ENCODE measurements at places on chromosomes 5 and 9.

- no peak for DNase-seq
These were observed 152.9 kb upstream of the PITX1 start for GRCh38 chr5:135186662-135187522.

DNA sequence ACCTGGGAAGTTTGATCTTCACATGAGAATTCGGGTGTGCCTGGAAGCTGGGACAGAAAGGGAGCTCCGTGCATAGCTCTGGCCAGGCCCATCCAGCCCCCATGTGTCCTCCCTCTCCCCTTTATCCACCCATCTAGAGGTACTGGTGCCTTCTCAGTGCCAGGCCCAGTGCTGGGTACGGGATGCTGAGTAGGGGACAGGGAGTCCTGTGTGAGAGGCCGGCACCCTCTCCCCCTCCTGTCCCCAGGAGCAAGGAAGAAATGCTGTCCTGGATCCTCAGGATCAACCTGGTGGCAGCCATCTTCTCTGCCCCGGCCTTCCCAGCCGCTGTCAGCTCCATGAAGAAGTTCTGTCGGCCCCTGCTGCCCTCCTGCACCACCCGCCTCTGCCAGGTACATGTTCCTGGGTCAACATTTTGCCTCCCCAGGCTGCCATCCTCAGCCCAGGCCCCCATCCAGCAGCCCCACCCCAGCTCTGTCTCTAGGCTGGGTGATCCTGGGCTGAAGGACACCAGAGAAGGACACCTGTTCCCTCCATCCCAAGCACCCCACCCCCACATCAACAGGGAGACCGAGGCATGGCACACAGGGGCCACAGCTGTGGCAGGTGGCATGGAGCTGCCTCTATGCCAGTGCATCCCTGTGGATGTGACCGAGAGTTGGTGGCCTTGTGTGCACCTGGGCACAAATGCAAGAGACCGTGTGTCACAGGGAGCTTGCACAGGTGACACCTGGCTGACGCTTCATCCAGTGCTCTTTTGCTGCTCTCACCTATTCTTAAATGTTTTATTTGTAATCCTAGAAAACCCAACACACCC lies 43.0 kb downstream of the PSD2 start:
- no peak for DNase-seq

- no peak for DNase-seq
These were observed 66.8 kb upstream of the RNF130 start for GRCh38 chr5:180138214-180138975.

DNA sequence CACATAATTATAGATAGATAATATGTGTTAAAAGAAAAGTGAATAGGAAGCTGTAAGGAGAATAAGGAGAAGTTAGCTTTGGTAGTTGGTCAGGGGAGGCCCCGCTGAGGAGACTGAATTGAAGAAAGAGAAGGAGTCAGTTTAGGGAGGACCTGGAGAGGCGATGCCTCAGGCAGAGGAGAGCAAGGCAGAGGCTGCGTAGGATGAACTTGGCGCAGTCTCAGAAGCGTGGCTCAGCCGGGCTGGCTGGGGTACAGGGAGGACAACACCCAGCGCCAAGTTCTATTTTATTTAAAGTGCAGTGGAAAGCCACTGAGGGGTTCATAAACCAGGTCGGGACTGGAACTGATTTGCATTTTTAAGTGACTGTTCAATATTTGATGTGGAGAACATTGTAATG lies 68.5 kb downstream of the PTCD2 start:
- DNase-seq = no peak

DNA sequence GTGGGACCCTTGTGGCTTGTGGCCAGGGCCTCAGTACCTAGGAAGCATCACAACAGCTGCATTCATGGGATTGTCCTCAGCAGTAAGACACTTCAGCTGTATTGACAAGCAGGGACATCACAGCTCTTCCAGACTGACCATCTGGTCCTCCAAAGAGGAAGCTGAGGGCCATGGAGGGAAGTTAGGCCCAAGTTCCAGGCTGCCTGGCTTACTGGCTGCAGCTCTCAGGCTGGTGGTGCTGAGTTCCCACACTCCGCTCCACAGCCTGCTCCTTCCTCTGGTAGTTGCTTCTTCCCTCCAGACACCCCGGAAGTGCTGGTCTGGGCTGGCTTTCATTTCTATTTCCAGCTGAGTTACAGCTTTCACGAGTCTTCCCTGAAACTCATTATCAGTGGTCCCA lies 5.7 kb upstream of the STING1 start:
- DNase-seq = no peak

- DNase-seq = no peak
These were observed 545.0 kb downstream of the PRR16 start for GRCh38 chr5:121009058-121009457.

GRCh38 chr5:53302529-53302928 lies 177.9 kb upstream of the FST start:
- DNase-seq = no peak

All from GM12891 (cell line).